ENCODE measurements at places on chromosomes 12 and 14. TPM values are rescaled to one million over a fixed set of nuclear protein-coding genes. Genes with fewer than 3 reads are reported as not detected.
A peak's percentile ranks its signal among the peaks of the same experiment; 100 is the strongest.

- DNase-seq = no peak
Measured at GRCh38 chr12:85280165-85280983, at the start of gene ALX1. ALX1 (plus strand) TSS chr12:85280220; CDS start chr12:85280262, 42 bp downstream.

Gene TSPAN11
- not detected for total RNA-seq

Gene GON7
- 22.9 TPM for total RNA-seq

DNA sequence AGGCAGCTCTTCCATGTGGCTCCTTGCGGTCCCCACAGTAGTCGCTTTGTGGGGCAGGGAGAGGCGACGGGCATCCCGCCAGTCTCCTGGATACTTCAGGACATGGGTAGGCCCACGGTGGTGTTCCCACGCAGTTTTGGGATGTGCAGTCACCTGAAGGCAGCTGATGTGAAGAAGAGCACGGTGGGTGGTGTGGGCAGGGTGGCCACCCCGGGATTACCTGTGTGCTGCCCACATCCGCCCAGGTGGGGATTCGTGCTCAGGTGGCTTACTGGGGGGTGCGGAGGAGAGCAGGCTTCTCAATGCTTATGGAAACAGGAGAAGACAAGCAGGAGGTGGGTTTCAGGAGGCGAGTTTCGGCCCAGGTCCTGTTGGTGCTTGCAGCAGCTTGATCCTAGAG lies 28.4 kb upstream of the TDRD9 start:
- DNase-seq = no peak

- DNase-seq = peak; percentile 71
Measured at GRCh38 chr12:12925388-12925787, 26.6 kb downstream of the GPRC5D start.

DNA sequence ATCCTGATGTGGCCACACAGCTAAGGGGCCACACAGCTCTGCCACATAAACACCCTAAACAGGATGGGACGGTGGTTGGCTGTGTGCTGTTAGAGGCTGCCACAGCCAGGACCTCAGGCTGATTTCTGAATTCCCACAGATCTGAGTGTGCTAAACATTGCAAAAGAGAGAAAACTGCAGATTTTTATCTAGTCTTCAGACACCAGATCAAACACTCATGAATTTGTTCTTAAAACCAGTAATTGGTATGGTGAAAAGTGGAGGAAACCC lies 190.7 kb downstream of the MON2 start:
- DNase-seq = no peak

- no peak for DNase-seq
Measured at GRCh38 chr12:112833939-112834338, 42.4 kb downstream of the RPH3A start.

GRCh38 chr12:116332705-116333380 lies 55.4 kb upstream of the MED13L start:
- no peak for DNase-seq

- peak; percentile 82 for DNase-seq
Measured at GRCh38 chr12:92553389-92553788, 149.4 kb upstream of the PLEKHG7 start.

DNA sequence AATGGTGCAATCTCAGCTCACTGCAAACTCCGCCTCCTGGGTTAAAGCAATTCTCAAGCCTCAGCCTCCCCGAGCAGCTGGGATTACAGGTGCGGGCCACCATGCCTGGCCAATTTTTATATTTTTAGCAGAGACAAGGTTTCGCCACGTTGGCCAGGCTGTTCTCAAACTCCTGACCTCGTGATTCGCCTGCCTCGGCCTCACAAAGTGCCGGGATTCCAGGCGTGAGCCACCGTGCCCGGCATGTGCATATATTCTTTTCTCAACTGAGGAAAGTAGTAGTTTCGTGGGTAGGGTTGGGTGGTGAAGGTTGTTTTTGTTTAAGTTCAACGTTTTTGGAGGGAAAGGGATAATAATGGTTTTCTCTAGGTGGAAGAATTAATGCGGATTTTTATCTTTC lies 94.2 kb upstream of the CEP83 start:
- DNase-seq = no peak

Gene TAS2R46
- 5.3 TPM for total RNA-seq

GRCh38 chr12:109358154-109358869 lies 10.6 kb downstream of the MYO1H start:
- DNase-seq = no peak

Gene ITGB7
- total RNA-seq = 2.8 TPM

Gene RFX4
- not detected for total RNA-seq

Gene OR4E2
- total RNA-seq = not detected

- peak; percentile 27 for DNase-seq
Measured at GRCh38 chr12:56271031-56271430, 4.3 kb downstream of the COQ10A start.

DNA sequence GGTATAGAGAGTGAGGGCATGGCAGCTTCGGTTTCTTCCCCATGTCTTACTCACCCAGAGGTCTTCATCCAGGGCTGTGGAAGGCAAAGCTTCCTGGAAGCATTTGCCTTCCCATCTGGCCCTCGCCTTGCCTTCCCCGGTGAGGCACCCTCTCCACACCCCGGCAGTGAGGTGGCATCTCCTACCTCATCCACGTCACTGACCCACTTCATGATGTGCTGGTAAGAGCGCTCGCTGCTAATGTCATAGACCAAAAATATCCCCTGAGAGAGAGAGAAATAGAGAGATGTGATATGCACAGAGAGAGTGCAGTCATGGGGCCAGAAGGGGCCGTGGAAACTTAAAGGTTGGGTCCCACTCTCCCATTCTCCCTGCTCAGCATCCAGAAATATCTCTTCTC lies 8.3 kb upstream of the GPX2 start:
- DNase-seq = no peak

GRCh38 chr12:31479516-31480210 lies 111.3 kb downstream of the DENND5B start:
- no peak for DNase-seq

Gene ADSS1
- 0.87 TPM for total RNA-seq

GRCh38 chr12:18375131-18375530 lies 113.8 kb downstream of the PIK3C2G start:
- no peak for DNase-seq

- no peak for DNase-seq
Measured at GRCh38 chr12:105916760-105917039, 222.1 kb downstream of the NUAK1 start.

DNA sequence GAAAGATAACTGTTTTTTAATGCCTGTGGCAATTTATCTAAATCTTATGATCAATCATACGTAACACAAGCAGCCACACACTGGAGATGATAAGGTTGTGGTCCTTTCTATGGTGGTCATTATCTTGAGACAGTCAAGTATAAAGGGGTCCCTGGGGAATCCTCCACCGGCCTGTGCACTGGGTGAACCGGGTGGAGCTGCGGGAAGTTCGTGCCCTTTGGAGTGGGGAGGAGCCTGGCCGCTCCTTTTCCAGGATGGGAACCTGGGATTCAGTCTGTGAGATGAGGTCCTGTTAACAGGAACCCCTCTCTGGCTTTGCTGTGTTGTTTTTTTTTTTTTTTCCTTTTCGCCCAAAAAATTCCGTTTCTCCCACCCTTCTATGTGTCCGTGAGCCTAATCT lies 167.5 kb upstream of the RPL10L start:
- DNase-seq = no peak

DNA sequence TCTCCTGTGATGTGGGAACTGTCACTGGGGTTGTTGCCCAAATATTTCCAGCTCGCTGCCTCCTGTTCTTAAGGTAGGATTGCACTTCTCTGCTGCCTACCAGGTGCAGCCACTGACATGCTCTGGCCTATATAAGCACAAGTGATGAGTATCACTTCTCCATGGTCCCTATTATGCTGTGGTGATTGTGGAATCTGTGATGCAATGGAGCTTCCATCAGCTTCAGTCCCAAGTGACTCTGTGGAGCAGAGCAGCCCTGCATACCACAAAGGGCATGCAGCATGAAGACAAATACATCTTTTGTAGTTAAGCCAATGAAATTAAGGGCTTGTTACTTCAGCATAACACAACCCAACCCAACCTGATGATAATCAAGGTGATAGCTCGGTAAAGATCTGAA lies 43.5 kb downstream of the CKAP4 start:
- DNase-seq = no peak

DNA sequence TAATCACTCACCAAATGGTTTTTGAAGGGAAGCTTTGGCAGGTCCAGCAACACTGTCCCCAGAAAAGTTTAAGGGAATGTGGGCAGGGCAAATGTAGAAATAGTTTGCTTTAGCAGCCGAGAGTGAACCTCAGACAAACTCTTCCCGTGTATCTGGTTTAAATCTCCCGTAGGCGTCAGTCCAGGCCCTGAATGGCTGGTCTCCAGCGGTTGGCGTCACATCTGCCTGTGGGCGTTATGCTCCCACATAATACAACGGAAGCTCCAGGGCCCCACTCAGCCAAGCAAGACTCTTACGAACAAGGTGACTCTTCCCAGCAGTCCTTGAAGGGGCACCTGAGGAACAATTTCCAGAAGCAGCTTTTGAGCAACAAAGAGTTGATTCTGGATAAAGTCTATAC lies 942 bp downstream of the ZC2HC1C start:
- DNase-seq = no peak

Gene GZMH
- not detected for total RNA-seq

DNA sequence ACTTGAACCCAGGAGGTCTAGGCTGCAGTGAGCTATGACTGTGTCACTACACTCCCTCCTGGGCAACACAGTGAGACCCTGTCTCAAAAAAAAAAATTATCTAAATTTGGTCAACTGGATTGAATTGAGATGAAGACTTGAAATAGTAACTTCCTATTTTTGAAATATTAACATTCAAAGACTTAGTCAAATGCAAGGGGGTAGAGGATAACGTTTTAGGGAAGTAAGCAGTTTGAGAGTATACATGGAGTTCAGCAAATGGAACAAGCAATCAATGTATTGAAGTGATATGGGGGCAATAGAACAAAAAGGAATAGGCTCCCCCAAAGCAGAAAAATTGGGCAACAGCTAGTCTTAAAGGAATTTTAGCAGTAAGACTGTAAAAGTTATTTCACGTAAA lies 4.6 kb upstream of the MFAP5 start:
- no peak for DNase-seq

Gene SLCO1B1
- not detected for total RNA-seq

DNA sequence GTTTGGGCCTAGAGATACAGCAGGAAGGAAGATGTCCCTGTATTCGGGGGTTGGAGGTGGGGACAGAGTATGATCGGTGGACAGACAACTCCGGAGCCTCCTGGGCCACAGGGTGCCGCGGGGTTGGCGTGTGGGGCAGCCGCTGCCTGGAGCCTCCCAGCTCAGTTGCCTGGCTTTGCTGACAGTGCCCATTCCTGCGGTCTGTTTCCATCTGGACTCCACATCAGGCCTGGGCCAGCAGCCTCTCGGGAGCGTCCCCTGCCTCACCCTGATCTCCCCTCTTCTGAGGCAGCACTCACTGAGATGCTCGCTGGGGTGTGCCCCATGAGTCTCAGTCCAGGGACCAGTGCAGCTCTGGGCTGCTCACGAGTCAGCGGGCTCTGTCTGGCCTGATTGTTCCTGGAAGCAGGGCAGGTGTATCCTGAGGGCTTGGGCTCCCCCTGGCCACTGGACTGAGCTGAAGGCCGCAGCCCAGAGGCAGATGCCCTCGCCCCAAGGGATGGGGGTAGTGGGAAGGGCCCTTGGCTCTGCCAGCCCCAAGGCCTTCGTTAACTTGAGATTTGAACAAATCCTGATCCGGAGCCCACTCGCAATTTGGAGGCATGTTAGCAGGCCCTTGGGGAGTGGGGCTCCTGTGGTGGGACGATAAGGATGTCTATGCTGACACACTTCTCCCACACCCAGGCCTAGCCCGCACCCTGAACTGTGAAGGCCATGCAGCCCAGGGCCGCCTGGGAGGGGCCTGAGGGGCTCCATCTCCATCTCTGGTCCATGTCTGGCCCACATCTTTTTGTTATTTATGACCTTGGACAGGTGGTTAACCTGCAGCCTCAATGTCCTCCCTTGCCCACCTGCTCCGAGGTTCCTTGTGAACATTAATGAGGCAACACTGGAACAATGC lies 7.5 kb downstream of the HIP1R start:
- DNase-seq = peak; percentile 25

Gene PRIMA1
- not detected for total RNA-seq

GRCh38 chr12:54032086-54032619 lies 697 bp upstream of the HOXC5 start:
- DNase-seq = no peak

GRCh38 chr14:55556929-55557623 lies 22.9 kb upstream of the KTN1 start:
- peak; percentile 100 for DNase-seq

DNA sequence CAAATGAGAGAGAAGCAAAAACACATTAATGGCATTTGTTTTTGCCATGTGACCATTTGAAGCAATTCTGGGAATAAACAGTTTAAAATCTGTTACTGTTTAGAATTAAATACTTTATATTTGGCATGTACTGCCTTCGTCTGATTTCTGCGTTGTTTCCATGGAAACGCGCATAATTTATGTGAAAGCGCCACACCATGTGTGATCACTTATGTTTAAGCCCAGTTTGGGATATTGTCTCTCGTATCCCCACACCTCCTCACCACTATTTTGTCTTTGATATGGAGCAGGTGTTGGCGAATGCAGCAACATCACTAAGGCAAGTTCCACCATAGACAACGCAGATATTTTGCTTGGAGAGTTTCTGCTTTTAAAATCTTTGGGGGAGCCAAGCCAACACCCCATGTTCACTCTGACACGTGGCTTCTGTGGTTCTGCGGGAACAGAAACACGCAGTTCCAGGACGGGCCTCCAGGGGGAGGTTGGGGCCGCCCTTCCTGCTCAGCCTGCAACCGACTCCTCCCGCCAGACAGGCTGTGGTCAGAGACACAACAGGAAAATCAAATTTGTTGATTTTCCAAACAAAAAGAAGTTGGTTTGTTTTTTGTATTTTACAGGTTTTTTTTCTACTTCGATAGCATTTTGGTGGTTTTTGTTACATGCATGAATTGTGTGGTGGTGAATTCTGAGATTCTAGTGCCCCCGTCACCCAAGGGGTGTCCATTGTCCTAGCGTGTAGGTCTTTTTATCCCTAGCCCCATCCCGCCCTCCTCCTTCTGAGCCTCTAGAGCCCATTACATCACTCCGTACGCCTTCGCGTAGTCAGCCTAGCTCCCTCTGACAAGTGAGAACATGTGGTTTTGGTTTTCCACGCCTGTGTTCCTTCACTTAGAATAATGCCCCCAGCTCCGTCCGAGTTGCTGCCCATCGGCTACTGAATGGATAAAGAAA lies 101.9 kb upstream of the SFSWAP start:
- DNase-seq = no peak
